ENCODE measurements at places on chromosomes 12 and 14. TPM values are rescaled to one million over a fixed set of nuclear protein-coding genes. Genes with fewer than 3 reads are reported as not detected.

DNA sequence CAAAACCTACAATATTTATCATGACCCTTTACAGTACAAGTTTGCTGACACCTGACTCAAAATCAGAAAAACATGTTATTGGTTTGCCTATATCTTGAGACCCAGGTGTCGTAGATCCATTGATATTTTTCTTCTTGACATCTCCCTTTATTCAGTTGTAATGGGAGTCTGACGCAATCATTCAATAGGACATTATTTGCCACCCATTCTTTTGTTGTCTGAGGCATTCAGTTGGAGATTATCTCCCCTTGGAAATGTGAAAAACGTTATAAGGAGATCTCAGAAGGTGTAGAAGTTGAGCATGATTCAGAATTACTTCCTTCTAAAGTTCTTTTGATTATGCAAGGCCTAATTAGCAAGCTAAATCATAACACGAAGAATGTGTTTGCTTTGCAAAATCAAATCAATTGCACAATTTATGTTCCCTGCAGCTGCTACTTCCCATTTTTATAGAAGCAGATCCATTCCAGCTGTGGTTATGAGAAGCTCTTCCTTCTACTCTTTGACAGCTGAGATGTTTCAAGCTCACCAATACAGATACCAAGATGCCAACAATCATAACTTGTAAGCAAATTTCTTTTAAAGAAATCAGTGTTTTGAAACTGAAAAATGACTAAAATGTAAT, 228.2 kb upstream of the SYT1 start:
- DNase-seq, result no peak

DNA sequence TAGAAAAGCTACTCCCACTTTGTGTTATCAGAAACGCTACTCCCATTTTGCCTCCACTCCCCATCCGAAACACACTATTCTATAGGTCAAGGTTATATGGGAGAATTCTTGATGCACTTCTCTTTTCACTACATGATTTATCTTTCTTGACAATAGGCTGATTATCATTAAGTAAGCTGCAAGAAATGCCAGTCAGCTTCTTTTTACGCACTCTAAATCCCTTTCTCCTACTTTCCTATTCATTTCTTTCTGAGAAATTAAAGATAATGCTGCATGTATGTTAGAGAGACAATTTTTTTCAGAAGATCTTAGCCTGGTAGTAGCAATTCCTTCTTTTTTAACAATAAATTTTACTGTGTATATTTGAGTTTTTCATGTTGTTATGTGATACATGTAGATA, 41.0 kb upstream of the CCDC91 start:
- no peak for DNase-seq

- no peak for DNase-seq
Observed at GRCh38 chr12:46977871-46978375, 101.5 kb upstream of the PCED1B start.

GRCh38 chr14:51733147-51733546, 81.4 kb downstream of the FRMD6 start:
- DNase-seq, result no peak

- DNase-seq, result no peak
Observed at GRCh38 chr14:65943916-65944410, 531.4 kb downstream of the FUT8 start.

DNA sequence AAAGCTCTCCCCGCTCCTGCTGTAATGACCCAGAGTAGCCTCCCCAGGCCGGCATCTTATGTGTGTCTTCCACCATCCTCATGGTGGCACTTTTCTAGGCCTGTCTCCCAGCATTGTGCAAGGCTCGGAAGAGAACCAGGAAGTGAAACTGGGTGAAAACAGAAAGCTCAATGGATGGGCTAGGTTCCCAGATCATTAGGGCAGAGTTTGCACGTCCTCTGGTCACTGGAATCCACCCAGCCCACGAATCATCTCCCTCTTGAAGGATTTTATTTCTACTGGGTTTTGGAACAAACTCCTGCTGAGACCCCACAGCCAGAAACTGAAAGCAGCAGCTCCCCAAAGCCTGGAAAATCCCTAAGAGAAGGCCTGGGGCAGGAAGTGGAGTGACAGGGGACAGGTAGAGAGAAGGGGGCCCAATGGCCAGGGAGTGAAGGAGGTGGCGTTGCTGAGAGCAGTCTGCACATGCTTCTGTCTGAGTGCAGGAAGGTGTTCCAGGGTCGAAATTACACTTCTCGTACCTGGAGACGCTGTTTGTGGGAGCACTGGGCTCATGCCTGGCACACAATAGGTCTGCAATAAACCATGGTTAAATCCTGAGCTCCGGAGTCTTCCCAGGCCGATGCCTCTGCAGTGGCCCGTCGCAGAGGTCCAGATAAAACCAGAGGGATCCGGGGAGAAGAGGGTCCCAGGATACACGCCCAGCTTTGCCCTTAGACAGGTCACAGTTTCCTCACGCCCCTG, 15.6 kb downstream of the ACVRL1 start:
- DNase-seq, result no peak

DNA sequence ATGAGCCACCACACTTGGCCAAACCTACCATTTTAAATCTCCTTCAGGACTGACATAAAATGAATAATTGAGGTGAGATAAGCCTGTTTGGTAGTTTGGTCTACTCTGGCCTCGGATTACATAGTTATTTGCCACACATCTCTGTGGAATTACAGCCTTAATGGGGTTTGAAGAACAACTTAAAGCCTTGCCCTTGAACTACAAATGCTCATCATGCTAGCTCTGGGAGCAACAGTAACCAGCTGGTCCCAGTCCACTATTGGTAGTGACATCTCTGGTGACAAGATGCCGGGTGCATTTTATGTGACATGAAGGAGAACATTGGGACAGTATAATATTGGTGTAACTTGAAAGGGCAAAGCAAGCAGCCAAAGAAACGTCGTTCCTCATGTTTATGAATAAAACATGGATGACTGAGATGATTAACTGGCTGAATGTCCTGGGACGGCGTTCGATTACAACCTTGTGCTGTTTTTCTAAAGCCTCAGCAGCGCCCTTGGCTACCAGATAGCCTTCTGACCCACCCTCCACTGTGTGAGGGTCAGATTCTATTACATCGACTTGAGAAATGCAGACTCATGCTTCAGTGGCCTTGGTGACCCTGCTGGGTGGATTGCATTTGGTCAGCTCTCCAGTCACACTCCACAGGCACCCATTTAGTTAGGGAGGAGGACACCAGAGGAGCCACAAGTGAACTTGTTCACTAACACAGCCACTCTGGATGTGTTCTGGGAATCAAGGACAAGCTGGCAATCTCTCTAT, 41.5 kb downstream of the BEST3 start:
- DNase-seq, result no peak

DNA sequence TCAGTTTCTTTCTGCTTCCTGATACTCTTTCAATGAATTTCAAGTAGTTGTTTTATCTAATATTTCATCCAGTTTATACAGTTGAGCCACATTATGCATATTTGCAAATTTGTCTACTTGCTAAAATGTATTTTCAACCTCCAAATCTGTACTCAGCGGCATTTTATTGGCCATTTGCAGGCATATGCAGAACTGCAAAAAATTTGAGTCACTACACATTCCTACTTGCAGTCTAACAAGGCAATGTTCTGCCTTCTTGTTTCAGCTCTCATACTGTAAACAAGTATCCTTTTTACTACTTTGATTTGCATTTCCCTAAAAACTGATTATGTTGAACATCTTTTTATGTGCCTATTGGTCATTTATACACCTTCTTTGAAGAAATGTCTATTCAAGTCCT, 55.0 kb downstream of the POLR3B start:
- DNase-seq, result no peak

DNA sequence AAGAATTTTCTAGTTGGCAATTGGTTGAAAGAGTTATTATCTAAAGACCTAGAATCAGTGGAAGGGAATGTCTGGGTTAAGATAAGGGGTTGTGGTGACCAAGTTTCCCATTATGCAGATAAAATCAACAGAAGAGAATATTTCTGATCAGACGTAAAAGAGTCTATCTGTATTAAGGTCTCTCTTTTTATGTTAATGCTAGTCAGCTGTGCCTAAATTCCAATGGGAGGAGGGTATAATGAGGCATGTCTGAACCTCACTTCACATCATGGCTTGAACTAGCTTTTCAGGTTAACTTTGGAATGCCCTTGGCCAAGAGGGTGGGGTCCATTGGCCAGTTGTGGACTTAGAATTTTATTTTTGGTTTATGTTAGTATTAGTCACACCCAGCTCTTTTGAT, 34.3 kb upstream of the CHST11 start:
- no peak for DNase-seq

The EPYC gene
- not detected for total RNA-seq

The PAX9 gene
- 5.2 TPM for total RNA-seq

The CEP170B gene
- total RNA-seq, result 45.9 TPM
